Prostate gland (tissue), 2 donors: ENCODE measurements at places on chromosomes 5 and 9. TPM values are rescaled to one million over a fixed set of nuclear protein-coding genes. Genes with fewer than 3 reads are reported as not detected.
A peak's percentile ranks its signal among the peaks of the same experiment; 100 is the strongest.

The CD74 gene
- total RNA-seq = 425 TPM

GRCh38 chr9:95009459-95009858, 283.0 kb downstream of the AOPEP start:
- H3K4me3 ChIP-seq = no peak overlapping the region
- peak overlapping the region; percentile 96 for H3K27ac ChIP-seq
- H3K36me3 ChIP-seq = no peaks in the 10 kb centered on the region
- DNase-seq = no peak
- peaks cover 3% of the 10 kb centered on the region for H3K4me1 ChIP-seq

GRCh38 chr5:65101632-65102100, 332.9 kb downstream of the CWC27 start:
- no peak overlapping the region for H3K27ac ChIP-seq
- H3K27me3 ChIP-seq = no peaks in the 10 kb centered on the region

The SLC34A1 gene
- total RNA-seq = not detected

DNA sequence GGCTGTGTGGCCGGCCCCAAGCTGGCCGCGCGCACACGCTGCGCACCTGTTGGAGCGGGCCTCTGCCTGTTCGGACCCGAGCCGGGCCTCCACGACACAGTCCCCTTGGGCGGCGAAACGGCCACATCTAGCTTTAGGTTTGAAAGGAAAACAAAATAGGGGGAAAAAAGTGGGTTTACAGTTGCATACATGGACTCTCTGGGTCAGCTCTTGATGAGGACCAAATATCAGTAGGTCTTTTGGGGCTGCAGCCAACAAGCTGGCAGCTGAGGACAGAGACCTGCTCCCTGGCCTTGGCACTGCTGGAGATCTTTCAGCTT, 20.7 kb downstream of the IGIP start:
- DNase-seq = no peak
- no peaks in the 10 kb centered on the region for H3K27me3 ChIP-seq
- peaks cover 5% of the 10 kb centered on the region for H3K4me1 ChIP-seq
- H3K27ac ChIP-seq = no peak overlapping the region
- H3K4me3 ChIP-seq = peak overlapping the region; percentile 24

The MYOT gene
- 0.34 TPM for total RNA-seq

DNA sequence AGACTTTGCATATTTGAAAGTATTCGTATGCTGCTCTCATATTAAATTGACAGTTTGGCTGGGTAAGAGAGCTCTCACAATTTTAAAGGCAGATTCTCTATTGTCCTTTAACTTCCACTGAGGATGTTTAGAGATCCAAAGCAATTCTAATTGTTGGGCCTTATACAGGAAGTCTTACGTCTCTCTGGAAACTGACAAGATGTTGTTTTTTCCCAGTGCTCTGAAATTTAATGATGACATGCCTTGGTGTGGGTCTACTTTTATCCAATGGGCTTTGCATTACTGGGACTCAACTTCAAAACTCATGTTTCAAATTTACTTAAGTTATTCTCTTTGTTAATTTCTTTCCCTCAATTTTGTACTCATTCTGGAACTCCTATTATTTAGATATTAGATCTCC, 191.5 kb downstream of the SNX18 start:
- no peaks in the 10 kb centered on the region for H3K36me3 ChIP-seq
- no peaks in the 10 kb centered on the region for H3K4me1 ChIP-seq

GRCh38 chr5:11177999-11178711, 417.1 kb upstream of the DAP start:
- DNase-seq = no peak
- H3K36me3 ChIP-seq = no peaks in the 10 kb centered on the region
- no peaks in the 10 kb centered on the region for H3K27me3 ChIP-seq
- H3K4me3 ChIP-seq = no peak overlapping the region
- H3K27ac ChIP-seq = no peak overlapping the region
- no peaks in the 10 kb centered on the region for H3K4me1 ChIP-seq

- H3K36me3 ChIP-seq = no peaks in the 10 kb centered on the region
- no peak overlapping the region for H3K27ac ChIP-seq
- no peaks in the 10 kb centered on the region for H3K4me1 ChIP-seq
- DNase-seq = no peak
- no peaks in the 10 kb centered on the region for H3K27me3 ChIP-seq
Observed at GRCh38 chr5:103364074-103364473, 105.5 kb downstream of the MACIR start.

- DNase-seq = no peak
- H3K36me3 ChIP-seq = no peaks in the 10 kb centered on the region
- H3K4me1 ChIP-seq = no peaks in the 10 kb centered on the region
- H3K27me3 ChIP-seq = no peaks in the 10 kb centered on the region
- H3K27ac ChIP-seq = no peak overlapping the region
- no peak overlapping the region for H3K4me3 ChIP-seq
Observed at GRCh38 chr5:14086261-14086660, 56.9 kb upstream of the TRIO start.

DNA sequence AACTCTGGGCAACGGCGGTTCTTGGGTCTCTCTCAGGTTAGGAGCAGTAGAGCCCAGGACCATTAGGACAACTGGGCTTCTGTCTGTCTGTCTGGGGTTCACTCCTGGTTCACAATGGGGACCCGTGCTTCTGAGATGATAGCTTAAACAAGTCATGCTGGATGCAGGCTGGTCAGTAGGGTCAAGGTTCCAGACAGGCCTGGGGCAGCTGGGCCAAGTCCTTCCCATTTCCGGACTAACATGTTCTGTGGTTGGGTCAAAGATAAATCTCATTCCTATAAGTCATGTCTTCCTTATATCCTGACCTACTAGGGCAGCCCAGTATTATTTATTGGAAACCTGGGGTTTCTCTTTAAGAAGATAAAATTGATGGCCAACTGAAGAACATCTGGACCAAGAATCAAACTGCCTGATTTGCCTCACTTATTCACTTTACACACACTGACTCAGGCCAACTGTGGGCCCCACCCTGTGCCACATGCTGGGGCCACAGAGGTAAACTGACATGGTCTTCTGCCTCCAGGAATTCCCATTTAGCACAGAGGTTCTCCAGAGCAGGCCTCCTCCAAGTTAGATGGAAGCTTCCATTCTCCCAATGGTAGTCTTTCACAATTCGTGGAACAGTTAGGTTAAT, 8.3 kb downstream of the HDHD3 start:
- no peaks in the 10 kb centered on the region for H3K36me3 ChIP-seq
- no peak overlapping the region for H3K4me3 ChIP-seq
- no peaks in the 10 kb centered on the region for H3K27me3 ChIP-seq
- no peaks in the 10 kb centered on the region for H3K4me1 ChIP-seq

DNA sequence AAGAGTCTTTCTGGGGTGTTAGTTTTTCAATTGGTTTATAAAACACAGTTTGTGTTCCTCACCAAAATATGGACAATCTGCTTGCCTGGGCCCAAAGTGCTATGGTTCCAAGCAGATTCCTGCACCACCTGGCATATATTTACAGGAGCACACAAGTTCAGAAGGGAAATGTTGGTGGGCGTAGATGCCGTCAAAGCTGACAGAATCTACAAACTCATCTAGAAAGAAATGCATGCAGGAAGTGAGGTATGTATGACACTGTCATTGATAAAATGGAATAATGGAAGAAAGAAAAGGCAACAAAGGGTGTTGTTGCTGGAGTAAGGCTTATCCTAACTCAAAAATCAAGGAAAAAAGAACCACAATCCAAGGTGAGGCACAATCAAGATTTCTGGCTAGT, 225.8 kb downstream of the MLLT3 start:
- DNase-seq = no peak
- no peak overlapping the region for H3K4me3 ChIP-seq
- H3K27ac ChIP-seq = no peak overlapping the region
- no peaks in the 10 kb centered on the region for H3K4me1 ChIP-seq

The TMEM215 gene
- total RNA-seq = not detected

The SPATA9 gene
- total RNA-seq = 2.3 TPM

The ARL15 gene
- 38.4 TPM for total RNA-seq

The PIP5K1B gene
- total RNA-seq = 1.6 TPM

DNA sequence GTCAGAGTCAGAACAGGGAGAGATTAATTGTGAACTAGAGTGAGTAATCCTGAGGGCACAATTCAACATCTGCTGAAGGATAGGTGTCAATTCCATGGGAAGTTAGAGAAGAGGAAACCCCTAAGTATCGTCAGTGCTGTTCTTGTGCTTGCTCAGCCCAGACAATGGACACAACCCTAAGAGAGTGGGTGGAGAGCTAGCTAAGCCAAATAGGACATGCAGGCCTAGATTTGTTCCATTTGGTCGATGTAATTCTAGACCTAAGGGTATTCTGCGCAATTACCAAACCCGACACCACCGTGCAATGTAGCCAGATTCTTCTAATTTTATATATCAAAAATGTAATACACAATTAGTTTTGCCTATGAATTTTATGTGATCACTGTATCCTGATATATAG, 431.6 kb downstream of the SH3GL2 start:
- no peaks in the 10 kb centered on the region for H3K36me3 ChIP-seq
- no peaks in the 10 kb centered on the region for H3K4me1 ChIP-seq
- no peak overlapping the region for H3K27ac ChIP-seq
- H3K27me3 ChIP-seq = no peaks in the 10 kb centered on the region

The C9orf50 gene
- not detected for total RNA-seq

DNA sequence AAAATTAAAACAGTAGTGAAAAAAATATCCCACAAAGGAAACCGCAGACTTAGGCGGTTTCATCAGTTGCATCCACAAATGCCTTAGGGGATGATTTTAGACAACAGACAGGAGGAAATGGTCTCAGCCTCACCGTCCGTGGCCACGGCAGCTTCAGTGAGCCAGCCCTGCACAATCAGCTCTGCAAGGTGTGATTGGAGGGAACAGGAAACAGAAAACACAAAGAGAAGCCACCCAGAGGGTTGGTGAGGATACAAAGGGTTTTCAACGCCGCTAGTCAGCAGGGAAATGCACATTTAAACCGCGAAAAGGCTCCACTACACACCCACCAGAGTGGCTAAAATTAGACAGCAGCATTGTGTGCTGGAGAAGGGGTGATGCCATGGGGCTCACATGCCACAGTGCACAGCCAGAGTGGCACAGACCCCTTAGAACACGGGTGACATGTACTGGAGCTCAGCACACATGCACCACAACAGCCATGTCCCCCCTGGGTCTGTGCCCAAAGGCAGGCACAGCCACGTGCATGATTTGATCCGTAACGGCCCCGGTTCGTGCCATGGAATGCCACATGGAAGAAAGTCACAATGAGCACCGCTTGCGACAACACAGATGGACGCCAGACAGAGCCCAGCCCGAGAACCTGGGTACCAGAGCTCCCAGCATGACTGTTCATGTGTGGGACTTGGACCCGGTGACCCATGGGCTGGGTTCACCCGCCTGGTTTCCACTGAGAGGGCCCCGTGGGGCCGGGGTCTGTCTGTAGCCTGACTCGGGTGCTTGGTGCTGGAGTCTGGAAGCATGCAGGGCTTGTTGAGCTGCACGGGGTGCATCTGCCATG, 18.3 kb upstream of the TERT start:
- H3K36me3 ChIP-seq = no peaks in the 10 kb centered on the region
- H3K4me1 ChIP-seq = peaks cover 14% of the 10 kb centered on the region
- no peaks in the 10 kb centered on the region for H3K27me3 ChIP-seq

The PCDHB10 gene
- 3.5 TPM for total RNA-seq

GRCh38 chr9:89096807-89097206, 81.8 kb downstream of the SHC3 start:
- no peaks in the 10 kb centered on the region for H3K36me3 ChIP-seq
- DNase-seq = no peak
- no peaks in the 10 kb centered on the region for H3K27me3 ChIP-seq
- no peaks in the 10 kb centered on the region for H3K4me1 ChIP-seq
